ENCODE measurements at places on chromosomes 1 and 21. TPM values are rescaled to one million over a fixed set of nuclear protein-coding genes. Genes with fewer than 3 reads are reported as not detected.

The GREM2 gene
- not detected for total RNA-seq

The MAP1LC3C gene
- total RNA-seq: not detected

The VAV3 gene
- not detected for total RNA-seq

The NUP210L gene
- not detected for total RNA-seq

The PRAMEF11 gene
- not detected for total RNA-seq

The ADORA3 gene
- total RNA-seq: not detected

DNA sequence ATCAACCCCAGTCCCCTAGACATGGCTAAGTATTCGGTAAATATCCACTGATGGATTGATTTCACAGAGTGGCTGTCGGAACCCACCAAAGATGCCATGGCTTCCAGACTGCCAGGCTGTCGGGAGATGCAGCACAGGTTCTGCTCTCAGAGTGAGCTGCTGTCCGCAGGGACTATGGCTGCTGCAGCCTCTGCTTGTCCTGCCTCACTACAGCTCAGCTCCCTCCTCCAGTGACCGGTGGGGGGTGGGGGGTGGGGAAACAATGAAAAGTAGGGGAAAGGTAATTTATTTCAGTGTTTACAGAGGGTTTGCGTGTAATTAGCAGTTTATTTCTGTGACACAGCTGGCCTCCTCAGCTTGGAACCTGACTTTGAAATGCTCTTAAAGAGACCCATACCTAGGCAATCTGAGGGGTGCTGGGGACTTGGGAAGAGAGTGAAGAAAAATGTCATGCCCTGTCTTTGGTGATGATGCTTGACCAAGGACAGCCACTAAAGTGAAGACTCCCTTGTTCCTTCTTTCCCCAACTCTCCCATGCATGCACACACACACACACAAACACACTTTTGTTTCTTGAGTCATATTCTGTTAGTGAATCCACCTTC lies 109.0 kb downstream of the CACNA1E start:
- no peak overlapping the region for H3K27ac ChIP-seq
- H3K4me1 ChIP-seq: no peaks in the 10 kb centered on the region
- H3K4me3 ChIP-seq: no peak overlapping the region
- no peak for DNase-seq

GRCh38 chr1:223752721-223753515 lies 40.6 kb downstream of the CAPN2 start:
- H3K27ac ChIP-seq: no peak overlapping the region
- H3K4me1 ChIP-seq: peaks cover 12% of the 10 kb centered on the region
- no peak overlapping the region for H3K4me3 ChIP-seq
- no peaks in the 10 kb centered on the region for H3K27me3 ChIP-seq

- H3K4me3 ChIP-seq: no peak overlapping the region
- no peak overlapping the region for H3K27ac ChIP-seq
- no peak for DNase-seq
- H3K36me3 ChIP-seq: no peaks in the 10 kb centered on the region
- H3K4me1 ChIP-seq: no peaks in the 10 kb centered on the region
Measured at GRCh38 chr21:39881661-39882060, 14.4 kb downstream of the PCP4 start.

DNA sequence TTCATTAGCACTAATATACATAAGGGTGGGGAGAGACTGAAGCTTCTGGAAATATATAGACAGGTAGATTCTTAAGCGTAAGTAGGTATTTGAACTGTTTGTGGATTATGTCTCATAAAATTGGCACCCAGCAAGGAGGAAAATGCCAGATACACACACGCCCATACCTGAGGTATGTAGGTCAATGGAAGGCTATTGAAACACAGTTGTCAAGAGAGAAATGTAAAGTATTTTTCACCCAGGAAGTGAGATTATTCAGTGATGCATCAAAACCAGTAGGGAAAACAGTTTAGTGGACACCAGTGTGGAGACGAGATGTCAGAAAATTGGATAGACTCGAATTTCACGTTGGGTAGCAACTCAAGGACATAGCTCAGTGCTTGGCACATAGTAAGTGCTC lies 4.7 kb upstream of the RSPH1 start:
- H3K4me1 ChIP-seq: peaks cover 6% of the 10 kb centered on the region
- H3K4me3 ChIP-seq: no peak overlapping the region
- 0 out of 2 replicates have a peak, but pooled peaks cover 3% of the 10 kb centered on the region for H3K27me3 ChIP-seq
- no peak for DNase-seq

GRCh38 chr1:156862584-156862983 lies 1.9 kb downstream of the NTRK1 start:
- H3K4me3 ChIP-seq: no peak overlapping the region
- no peaks in the 10 kb centered on the region for H3K36me3 ChIP-seq
- peaks cover 21% of the 10 kb centered on the region for H3K4me1 ChIP-seq
- H3K27me3 ChIP-seq: peaks cover 58% of the 10 kb centered on the region
- DNase-seq: no peak
- no peak overlapping the region for H3K27ac ChIP-seq

- no peaks in the 10 kb centered on the region for H3K27me3 ChIP-seq
- H3K4me1 ChIP-seq: peaks cover 15% of the 10 kb centered on the region
- H3K36me3 ChIP-seq: peaks cover 34% of the 10 kb centered on the region
- no peak overlapping the region for H3K4me3 ChIP-seq
- no peak for DNase-seq
Measured at GRCh38 chr1:161096530-161096929, 1.6 kb upstream of the KLHDC9 start.

GRCh38 chr21:16302851-16303282 lies 573.1 kb downstream of the USP25 start:
- H3K27ac ChIP-seq: no peak overlapping the region
- DNase-seq: no peak
- H3K4me1 ChIP-seq: no peaks in the 10 kb centered on the region
- no peak overlapping the region for H3K4me3 ChIP-seq

DNA sequence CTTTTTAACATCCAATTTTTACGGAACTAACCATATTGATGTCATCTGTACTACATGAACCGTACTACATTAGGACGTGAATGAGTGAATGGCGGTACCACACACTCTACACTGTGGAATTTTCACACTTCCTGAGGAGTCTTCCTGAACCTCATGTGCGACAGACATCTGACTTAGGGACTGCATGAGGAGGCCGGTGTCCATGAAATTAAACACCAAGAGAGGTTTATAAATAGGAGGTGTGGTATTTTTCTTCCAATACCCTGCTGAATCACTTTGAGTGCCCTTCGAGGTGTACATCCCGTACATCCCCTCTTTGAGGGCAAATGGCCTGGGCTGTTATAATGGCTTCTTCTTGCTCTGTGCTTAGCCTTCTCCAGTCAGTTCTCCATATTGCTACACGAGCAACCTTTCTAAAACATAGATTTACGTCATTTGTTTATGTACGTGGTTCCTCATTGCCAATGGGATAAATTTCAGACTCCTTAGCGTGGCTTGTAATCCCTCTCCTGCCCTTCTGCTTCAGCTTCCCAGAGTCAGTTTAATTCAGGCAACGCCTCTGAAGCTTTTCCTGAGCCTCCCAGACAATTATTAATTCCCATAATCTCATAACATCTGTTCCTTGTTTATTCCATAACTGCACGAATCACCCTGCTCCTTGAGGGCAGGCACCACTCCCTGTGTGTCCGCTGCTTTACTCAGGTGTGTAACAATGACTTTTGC lies 9.4 kb downstream of the ST3GAL3 start:
- no peak for DNase-seq
- peaks cover 29% of the 10 kb centered on the region for H3K36me3 ChIP-seq
- H3K4me3 ChIP-seq: no peak overlapping the region
- no peak overlapping the region for H3K27ac ChIP-seq
- H3K27me3 ChIP-seq: no peaks in the 10 kb centered on the region
- peaks cover 20% of the 10 kb centered on the region for H3K4me1 ChIP-seq

GRCh38 chr1:213066363-213066762 lies 15.3 kb downstream of the RPS6KC1 start:
- H3K36me3 ChIP-seq: no peaks in the 10 kb centered on the region
- no peaks in the 10 kb centered on the region for H3K27me3 ChIP-seq
- DNase-seq: no peak
- no peak overlapping the region for H3K27ac ChIP-seq
- H3K4me3 ChIP-seq: no peak overlapping the region
- H3K4me1 ChIP-seq: no peaks in the 10 kb centered on the region

GRCh38 chr1:226100436-226101391 lies 38.2 kb downstream of the H3-3A start:
- H3K4me3 ChIP-seq: no peak overlapping the region
- no peak overlapping the region for H3K27ac ChIP-seq
- no peak for DNase-seq
- peaks cover 32% of the 10 kb centered on the region for H3K4me1 ChIP-seq
- H3K27me3 ChIP-seq: no peaks in the 10 kb centered on the region
- no peaks in the 10 kb centered on the region for H3K36me3 ChIP-seq

GRCh38 chr21:42102991-42103390 lies 31.9 kb downstream of the UMODL1 start:
- H3K4me3 ChIP-seq: no peak overlapping the region
- H3K36me3 ChIP-seq: no peaks in the 10 kb centered on the region
- H3K4me1 ChIP-seq: peaks cover 34% of the 10 kb centered on the region
- H3K27ac ChIP-seq: no peak overlapping the region
- DNase-seq: no peak

- H3K4me3 ChIP-seq: no peak overlapping the region
- H3K4me1 ChIP-seq: no peaks in the 10 kb centered on the region
Measured at GRCh38 chr1:81738875-81739274, 61.9 kb upstream of the ADGRL2 start.

DNA sequence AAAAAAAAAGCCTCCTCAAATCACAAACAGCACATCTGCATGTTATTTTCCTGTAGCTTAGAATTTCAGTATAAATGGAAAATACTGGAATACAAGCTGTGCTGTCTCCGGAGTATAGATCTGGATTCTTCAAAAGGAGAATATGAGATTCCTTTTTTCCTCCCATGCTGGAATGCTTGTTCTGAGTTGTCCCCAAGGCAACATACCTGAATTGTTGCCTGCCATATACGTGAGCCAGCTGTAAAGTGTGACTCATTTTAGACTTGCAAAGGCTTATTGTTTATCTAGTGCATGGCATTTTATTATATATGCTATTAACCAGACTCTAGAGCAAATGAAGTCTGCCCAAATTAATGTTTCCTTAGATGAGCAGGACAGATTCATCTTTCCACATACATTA lies 95.0 kb upstream of the C1orf105 start:
- no peaks in the 10 kb centered on the region for H3K36me3 ChIP-seq
- H3K27me3 ChIP-seq: no peaks in the 10 kb centered on the region
- H3K4me3 ChIP-seq: no peak overlapping the region
- DNase-seq: no peak

DNA sequence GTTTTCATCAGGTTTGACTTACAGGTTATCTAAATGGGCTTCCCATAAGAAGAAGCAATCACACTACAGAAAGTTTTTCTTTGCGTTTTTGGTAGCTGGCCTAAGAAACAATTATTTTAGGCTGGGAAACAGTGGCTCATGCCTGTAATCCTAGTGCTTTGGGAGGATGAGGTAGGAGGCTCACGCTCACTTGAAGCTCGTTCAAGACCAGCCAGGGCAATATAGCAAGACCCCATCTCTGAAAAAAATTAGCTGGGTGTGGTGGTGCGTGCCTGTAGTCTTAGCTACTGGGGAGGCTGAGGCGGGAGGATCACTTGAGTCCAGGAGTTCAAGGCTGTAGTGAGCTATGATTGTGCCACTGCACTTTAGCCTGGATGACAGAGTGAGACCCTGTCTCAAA lies 1.6 kb upstream of the REN start:
- no peak overlapping the region for H3K4me3 ChIP-seq
- H3K4me1 ChIP-seq: peaks cover 16% of the 10 kb centered on the region
- H3K36me3 ChIP-seq: no peaks in the 10 kb centered on the region
- no peaks in the 10 kb centered on the region for H3K27me3 ChIP-seq
- DNase-seq: no peak

GRCh38 chr1:15733726-15734226 lies 2.3 kb upstream of the SLC25A34 start:
- no peak for DNase-seq
- peaks cover 54% of the 10 kb centered on the region for H3K36me3 ChIP-seq
- H3K27me3 ChIP-seq: no peaks in the 10 kb centered on the region
- H3K4me1 ChIP-seq: no peaks in the 10 kb centered on the region
- H3K4me3 ChIP-seq: no peak overlapping the region
- H3K27ac ChIP-seq: no peak overlapping the region

DNA sequence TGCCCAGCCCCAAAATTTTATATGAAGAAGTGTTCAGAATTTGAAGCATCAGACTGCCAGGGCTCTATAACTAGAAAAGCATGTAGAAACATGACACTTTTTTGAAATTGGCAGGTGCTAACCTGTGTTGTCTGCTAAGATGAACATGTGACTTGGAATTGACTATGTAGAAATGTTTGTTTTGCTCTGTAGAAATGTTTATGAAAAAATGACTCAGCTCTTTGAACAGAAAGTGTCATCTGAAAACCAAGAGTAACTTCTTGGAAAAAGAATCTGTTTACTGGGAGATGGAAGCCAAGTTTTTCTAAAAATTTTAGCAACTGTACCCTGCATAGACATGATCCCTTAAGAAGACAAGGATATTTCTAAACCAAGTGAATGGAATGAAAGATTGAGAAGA lies 59.2 kb downstream of the LHX9 start:
- H3K27ac ChIP-seq: no peak overlapping the region
- no peak for DNase-seq
- H3K4me1 ChIP-seq: no peaks in the 10 kb centered on the region
- no peak overlapping the region for H3K4me3 ChIP-seq
- H3K27me3 ChIP-seq: no peaks in the 10 kb centered on the region
- H3K36me3 ChIP-seq: no peaks in the 10 kb centered on the region

DNA sequence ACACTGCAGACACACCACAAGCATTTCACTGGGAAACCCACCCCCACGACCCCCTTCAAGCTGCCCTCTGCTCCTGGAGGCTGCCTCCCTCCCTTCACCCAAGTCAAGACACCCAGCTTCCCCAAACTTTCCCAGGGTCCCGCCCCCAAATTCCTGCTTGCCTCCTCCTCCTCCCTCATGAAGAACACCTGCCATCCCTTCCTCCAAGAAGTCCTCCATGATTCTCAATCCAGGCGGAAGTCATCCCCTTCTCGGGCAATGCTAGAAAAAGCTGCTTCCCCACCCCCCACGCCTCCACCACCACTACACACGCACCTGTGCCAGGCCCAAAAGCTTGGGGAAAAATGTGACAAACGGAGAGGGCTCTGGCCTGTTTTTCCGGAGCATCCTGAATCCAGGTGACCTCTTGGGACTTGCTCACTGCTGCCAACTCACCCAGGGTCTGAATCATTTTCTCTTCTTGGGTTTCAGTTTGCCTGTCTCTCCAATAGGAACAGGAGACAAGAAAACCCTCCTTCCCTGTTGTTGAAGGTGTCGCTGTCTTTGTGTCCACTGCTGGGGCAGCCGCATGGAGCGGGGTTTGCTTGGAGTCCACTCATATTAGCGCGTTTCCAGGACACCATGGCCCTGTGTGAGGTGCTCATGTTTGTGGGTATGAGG lies 101.0 kb upstream of the CASZ1 start:
- no peaks in the 10 kb centered on the region for H3K36me3 ChIP-seq
- H3K4me3 ChIP-seq: no peak overlapping the region
- no peak overlapping the region for H3K27ac ChIP-seq
- DNase-seq: no peak
- no peaks in the 10 kb centered on the region for H3K4me1 ChIP-seq

GRCh38 chr1:162046921-162047320 lies 22.6 kb upstream of the NOS1AP start:
- H3K36me3 ChIP-seq: no peaks in the 10 kb centered on the region
- no peak overlapping the region for H3K4me3 ChIP-seq
- no peak overlapping the region for H3K27ac ChIP-seq
- DNase-seq: no peak
- H3K27me3 ChIP-seq: no peaks in the 10 kb centered on the region

- H3K36me3 ChIP-seq: peaks cover 95% of the 10 kb centered on the region
- H3K27ac ChIP-seq: peak overlapping the region; percentile 25
- DNase-seq: peak; percentile 70
Measured at GRCh38 chr1:93579891-93580290, 101.7 kb downstream of the BCAR3 start.

Measured in SJSA1 (cell line).